ENCODE measurements at places on chromosomes 3 and 15. TPM values are rescaled to one million over a fixed set of nuclear protein-coding genes. Genes with fewer than 3 reads are reported as not detected.

SPTBN5 gene
- total RNA-seq: 0.19 TPM

SEMA3G gene
- 10.8 TPM for total RNA-seq

C2CD4A gene
- not detected for total RNA-seq

FBXL22 gene
- total RNA-seq: 1.3 TPM

SPESP1 gene
- 3.4 TPM for total RNA-seq

NANOGP8 gene
- total RNA-seq: 1.3 TPM

DNA sequence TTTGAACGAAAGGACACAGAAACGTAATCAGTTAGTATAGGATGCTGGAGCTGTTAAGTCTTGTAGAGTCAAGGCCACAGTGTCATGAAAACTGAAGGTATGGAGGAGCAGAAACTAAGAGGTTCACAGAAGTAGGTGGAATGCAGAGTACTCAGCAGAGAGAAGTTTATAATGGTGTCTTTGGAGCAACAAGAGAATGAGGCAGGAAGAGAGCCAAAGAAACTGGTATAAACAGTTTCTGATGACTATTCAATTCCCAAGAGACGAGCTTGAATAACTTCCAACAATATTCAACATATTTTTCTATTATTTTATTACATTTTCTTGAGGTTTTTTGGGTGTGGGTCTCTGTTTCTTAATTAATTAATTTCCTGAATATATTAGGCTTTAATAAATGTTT, 29.6 kb downstream of the GALK2 start:
- DNase-seq: no peak
- H3K27me3 ChIP-seq: no peaks in the 10 kb centered on the region
- H3K36me3 ChIP-seq: no peaks in the 10 kb centered on the region
- no peak overlapping the region for H3K27ac ChIP-seq
- no peaks in the 10 kb centered on the region for H3K4me1 ChIP-seq

DNA sequence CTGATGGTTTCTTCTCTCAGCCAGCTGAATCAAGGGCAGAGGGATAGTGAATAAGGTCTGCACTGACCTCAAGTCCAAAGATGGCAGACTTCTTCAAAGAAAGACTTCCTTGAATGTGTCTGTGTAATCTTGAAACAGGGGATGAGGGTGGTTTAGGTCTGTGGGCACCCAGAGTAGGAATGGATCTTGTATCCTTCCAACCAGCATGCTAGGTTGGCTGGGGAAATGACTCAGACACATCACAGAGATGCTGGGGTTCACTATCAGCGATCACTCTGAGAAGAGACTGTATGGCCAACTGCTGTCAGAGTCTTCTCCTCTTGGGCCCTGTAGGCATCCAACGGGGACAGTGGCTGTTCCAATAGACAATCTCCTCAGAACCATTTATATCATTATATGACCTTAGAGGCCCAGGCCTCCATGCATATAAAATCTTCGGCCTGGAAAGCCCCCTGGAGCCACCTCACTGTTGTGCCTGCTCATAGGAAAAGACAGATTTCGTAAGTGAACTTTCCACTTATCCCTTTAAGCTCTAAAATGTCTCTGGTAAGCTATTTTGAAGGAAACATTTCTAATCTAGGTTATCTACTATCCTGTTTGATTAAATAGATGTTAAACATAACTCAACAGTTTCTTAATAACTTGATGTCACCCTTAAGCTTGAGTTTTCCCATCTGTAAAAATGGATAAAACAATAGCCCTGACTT, 58.5 kb downstream of the TIPARP start:
- no peak overlapping the region for H3K4me3 ChIP-seq
- H3K4me1 ChIP-seq: no peaks in the 10 kb centered on the region
- no peaks in the 10 kb centered on the region for H3K36me3 ChIP-seq

DNA sequence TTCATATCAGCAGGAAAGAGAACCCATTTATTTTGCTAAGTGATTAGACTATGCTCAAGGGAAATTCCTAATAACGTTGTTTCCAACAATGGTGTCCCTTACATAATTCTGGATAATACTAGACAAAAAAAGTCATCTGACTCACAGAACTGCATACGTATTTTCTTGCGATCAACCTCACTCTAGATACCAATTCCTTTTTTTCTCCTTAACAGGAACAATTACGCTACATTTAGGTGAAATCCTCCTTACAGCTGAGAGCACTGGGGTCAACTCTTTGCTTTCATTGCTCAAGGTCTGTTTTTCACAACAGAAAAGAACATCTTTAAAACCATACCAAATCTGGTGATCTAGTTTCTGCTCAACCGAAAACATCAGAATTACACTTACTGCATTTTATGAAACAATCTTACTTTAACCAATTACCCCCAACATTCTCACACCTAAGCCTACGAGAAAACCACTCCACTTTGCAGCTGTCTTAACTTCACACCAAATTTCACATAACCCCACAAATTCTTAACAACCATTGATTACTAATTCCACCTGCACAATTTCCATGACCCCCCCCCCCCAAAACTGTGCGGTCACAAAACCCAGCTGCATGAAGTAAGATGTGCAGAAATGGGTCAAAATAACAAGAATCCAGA, 61.2 kb upstream of the ICE2 start:
- H3K27me3 ChIP-seq: no peaks in the 10 kb centered on the region
- H3K4me3 ChIP-seq: no peak overlapping the region
- no peaks in the 10 kb centered on the region for H3K4me1 ChIP-seq
- H3K36me3 ChIP-seq: no peaks in the 10 kb centered on the region
- DNase-seq: no peak

GRCh38 chr15:27036210-27036609, 65.2 kb downstream of the GABRG3 start:
- no peaks in the 10 kb centered on the region for H3K4me1 ChIP-seq
- no peak for DNase-seq
- no peaks in the 10 kb centered on the region for H3K36me3 ChIP-seq
- H3K27me3 ChIP-seq: no peaks in the 10 kb centered on the region
- no peak overlapping the region for H3K4me3 ChIP-seq

GRCh38 chr15:44099671-44100070, 95.4 kb downstream of the FRMD5 start:
- no peak overlapping the region for H3K27ac ChIP-seq
- no peaks in the 10 kb centered on the region for H3K27me3 ChIP-seq
- no peaks in the 10 kb centered on the region for H3K4me1 ChIP-seq
- no peaks in the 10 kb centered on the region for H3K36me3 ChIP-seq

GRCh38 chr15:50633653-50634052, 52.9 kb downstream of the TRPM7 start:
- peaks cover 60% of the 10 kb centered on the region for H3K36me3 ChIP-seq
- H3K4me1 ChIP-seq: no peaks in the 10 kb centered on the region
- H3K27me3 ChIP-seq: no peaks in the 10 kb centered on the region
- H3K4me3 ChIP-seq: no peak overlapping the region
- DNase-seq: no peak

DNA sequence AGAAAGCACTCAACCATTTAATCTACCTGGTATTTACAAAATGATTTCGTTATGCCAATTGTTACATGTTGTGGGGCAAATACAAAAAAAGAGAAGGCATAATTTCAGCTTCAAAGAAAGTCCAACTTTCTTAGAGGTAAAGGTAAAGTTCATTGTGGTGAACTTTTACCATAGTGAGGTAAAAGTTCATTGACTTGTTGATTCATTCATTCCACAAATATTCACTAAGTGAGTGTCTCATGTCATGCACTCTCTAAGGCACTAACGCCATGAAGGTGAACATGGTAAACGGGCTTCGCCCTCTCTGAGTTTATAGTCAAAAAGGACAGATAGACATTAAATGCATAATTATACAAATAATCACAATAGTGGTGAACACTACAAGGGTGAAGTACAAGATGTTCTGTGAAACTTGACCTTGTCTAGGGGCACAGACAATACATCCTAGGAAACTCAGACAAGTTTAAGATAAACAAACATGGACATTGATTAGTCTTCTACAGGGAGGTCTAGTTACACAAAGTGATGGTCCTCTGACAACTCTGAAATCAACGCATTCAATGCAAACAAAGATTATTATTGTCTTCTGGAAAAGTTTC, 378.6 kb downstream of the MAGI1 start:
- H3K4me1 ChIP-seq: no peaks in the 10 kb centered on the region
- H3K27me3 ChIP-seq: no peaks in the 10 kb centered on the region
- DNase-seq: no peak
- H3K36me3 ChIP-seq: no peaks in the 10 kb centered on the region
- H3K27ac ChIP-seq: no peak overlapping the region

DNA sequence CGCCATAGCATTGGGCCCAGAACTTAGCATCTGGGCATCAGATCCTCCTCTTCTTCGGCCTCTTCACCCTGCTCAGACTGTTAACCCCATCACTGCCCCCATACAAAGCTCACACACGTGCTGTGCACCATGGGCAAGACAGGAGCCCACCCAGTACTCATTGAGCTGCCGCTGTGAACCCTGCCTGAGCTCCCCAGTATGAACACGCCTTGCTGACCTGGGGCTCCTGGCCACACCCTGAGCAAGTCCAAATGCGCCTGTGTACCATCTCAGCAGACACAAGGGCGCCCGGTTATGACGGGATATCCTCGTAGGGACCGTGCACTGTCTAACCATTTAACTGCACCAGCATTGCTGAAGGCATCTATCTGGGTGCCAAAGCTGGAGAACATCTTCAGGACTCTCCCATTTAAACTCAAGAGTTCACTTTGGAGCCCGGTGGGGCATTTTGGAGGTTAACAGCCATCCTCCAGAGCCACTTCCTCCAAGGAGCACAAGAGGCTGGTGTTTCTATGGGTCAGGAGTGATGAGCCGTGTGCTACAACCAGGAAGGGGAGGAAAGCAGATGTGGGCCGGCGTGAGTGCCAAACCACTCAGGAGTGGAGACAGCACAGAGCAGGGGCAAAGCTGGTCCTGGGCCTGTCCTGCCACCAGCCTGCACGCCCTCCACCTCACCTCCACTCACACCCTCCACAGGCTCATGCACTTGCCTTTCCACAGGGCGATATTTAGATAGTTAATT, 12.1 kb downstream of the PRR23E start:
- H3K27ac ChIP-seq: no peak overlapping the region
- peak; percentile 39 for DNase-seq
- H3K4me1 ChIP-seq: no peaks in the 10 kb centered on the region
- H3K4me3 ChIP-seq: no peak overlapping the region
- no peaks in the 10 kb centered on the region for H3K36me3 ChIP-seq

DNA sequence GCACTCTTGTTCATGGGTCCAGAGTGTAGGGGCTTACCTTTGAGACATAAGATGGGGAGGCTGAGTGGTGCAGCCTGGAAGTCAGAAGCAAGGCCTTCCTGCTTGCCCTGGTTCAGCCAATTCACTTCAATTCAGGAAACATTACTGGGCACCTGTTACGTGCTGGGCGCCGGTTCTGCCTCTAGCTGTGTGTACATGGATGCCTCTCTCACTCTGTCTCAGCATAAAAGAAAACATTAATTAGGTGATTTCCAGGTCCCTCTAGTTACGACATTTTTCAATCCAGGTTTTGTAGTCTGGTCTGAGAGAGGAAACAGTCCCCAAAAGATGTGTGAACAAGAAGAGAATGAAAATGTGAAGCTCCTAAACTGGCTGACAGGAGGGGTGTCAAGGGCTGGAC, 1.2 kb downstream of the RTP1 start:
- H3K27me3 ChIP-seq: no peaks in the 10 kb centered on the region
- no peaks in the 10 kb centered on the region for H3K4me1 ChIP-seq
- no peak overlapping the region for H3K27ac ChIP-seq

GRCh38 chr3:161866176-161866575, 369.6 kb downstream of the OTOL1 start:
- DNase-seq: no peak
- no peak overlapping the region for H3K4me3 ChIP-seq
- H3K27ac ChIP-seq: no peak overlapping the region
- H3K4me1 ChIP-seq: no peaks in the 10 kb centered on the region
- no peaks in the 10 kb centered on the region for H3K27me3 ChIP-seq
- no peaks in the 10 kb centered on the region for H3K36me3 ChIP-seq

DNA sequence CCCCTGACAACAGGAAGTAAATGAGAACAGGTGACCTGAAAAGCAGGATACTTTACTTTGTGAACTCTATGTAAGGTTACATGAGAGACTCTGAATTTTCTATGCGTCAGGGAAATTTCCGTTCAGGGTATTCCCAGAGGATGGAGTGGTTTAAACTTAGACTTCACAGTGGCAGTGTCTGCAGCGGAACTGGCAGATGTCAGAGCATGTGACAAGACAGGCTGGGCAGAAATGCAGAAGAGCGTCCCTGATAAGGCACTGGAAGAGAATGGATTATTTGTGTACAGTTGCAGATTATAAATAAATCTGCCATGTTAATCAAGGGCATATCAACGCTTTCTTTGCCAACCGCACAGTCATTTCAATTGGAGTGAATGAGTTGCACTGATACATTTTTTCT, 598.4 kb upstream of the ZNF717 start:
- no peak for DNase-seq
- no peaks in the 10 kb centered on the region for H3K36me3 ChIP-seq
- no peak overlapping the region for H3K27ac ChIP-seq
- H3K4me1 ChIP-seq: no peaks in the 10 kb centered on the region
- H3K4me3 ChIP-seq: no peak overlapping the region

DNA sequence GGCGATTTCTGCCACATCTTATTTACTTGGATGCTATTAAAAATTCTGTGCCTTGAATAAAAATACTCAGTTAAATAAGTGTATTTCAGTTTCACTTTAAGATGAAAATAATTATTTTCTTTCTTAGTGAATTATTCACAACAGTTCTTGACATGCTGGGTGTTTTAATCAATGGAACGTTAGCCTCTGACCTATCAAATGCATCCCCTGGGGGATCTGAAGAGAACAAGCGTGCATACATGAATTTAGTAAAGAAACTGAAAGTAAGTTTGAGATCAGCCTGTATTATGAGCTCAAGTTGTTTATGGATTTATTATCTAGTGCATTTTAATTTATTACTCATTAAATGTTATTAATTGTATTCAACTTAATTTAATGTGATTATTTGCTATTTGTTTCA, 597 bp downstream of the P2RY12 start:
- H3K4me3 ChIP-seq: peak overlapping the region; percentile 14
- peaks cover 58% of the 10 kb centered on the region for H3K4me1 ChIP-seq
- H3K36me3 ChIP-seq: no peaks in the 10 kb centered on the region
- DNase-seq: no peak
- peak overlapping the region; percentile 53 for H3K27ac ChIP-seq

Measured in spleen (tissue), 13 donors.